Activated CD8-positive, alpha-beta memory T cell treated with anti-CD3 and anti-CD28 coated beads for 24 hours (primary cell): ENCODE measurements at places on chromosomes 12 and 14.
A peak's percentile ranks its signal among the peaks of the same experiment; 100 is the strongest.

DNA sequence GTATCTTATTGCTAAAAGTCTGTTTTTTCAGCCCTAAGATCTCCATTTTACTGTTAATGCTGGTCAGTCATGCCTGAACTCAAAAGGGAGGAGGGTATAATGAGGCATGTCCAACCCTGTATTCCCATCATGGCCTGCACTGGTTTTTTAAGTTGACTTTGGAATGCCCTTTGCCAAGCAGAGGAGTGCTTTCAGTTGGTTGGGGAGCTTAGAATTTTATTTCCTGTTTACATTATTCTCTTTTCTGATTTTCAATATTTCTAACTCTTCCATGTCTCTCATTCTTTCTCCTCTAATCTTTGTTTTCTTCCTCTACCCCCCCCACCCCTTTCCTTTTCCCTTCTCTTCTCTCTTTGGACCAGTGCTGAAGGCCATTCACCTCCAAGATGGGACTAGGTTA, 4.9 kb upstream of the DHRS2 start:
- no peak for DNase-seq

GRCh38 chr12:94561943-94562411, 88.4 kb downstream of the TMCC3 start:
- DNase-seq, result no peak

DNA sequence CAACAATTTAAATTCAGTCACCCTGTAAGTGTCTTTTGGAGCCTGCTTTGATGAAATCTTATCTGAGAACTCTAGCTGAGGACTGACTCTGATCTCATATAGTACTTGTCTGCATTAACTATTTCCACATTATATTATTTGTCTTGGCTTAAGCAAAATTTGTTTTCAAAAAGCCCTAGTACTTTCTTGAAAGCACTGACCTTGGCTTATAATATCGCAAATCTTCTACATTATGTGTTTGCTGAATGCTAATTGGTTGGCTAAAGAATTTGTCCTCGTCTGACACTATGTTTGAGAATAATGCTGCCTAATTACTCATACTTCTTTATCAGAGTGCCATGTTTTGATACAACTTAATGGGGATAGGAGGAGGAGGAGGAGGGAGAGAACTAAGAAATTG, 46.9 kb upstream of the FLRT2 start:
- DNase-seq, result no peak

GRCh38 chr14:101823066-101823465, 61.6 kb downstream of the PPP2R5C start:
- DNase-seq, result no peak

DNA sequence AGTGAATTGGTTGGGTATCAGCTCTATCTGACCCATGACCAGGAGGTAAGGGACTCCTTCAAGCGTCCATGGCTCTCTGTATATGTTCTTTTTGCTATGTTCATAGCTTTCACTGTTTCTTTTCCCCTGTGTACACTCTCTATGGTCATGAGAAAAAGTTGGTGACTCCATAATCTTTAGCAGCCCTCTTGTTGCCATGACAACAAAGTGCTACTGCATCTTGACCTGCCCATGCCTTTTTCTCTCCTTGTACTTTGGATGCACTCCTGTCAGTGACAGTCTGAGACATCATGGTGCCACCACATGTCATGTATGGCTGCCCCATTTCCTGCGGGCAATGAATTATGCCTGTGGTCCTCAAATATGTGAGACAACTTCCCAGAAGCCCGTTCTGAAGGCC, 280.2 kb downstream of the TMEM121 start:
- DNase-seq, result no peak

- peak; percentile 81 for DNase-seq
Observed at GRCh38 chr14:61388173-61388975, 67.0 kb downstream of the PRKCH start.

DNA sequence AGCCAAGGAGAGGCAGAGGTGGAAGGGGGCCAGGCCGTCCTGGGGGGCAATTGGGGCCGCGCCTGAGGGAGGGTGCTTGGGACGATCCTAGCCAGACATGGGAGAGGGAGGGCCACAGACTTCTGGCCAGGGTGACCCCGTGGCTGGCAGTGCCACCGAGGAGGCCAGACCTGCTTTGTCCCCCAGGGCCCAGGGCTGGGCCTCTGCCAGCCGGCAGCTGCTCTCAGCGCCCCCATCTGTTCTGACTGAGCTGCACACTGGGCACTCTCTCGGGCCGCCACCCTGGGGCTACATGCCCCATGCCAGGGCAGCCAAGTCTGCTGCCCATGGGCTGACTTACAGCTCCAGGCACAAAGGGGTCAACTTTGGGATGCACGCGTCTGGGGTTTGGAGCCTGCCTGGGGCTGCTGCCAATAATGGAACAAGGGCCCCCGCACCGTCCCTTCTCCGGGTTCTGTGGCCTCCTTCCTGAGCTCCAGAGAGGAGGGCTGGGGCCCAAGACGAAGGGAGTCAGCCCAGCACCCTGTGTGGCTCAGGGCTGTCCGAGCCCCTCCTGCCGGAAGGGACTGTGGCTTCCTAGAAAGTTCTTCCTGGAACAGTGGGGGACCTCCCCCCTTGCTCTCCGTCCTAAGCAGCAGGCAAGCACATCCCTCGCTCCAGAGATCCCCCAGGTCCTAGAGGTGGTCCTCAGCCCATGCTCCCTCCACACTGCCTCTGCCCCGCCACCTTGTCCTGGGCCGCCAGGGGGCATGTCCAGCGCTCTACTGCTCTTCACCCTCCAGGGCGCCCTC, 1.1 kb downstream of the ADSS1 start:
- DNase-seq, result no peak

- DNase-seq, result no peak
Observed at GRCh38 chr12:110039085-110039807, 9.1 kb downstream of the C12orf76 start.

DNA sequence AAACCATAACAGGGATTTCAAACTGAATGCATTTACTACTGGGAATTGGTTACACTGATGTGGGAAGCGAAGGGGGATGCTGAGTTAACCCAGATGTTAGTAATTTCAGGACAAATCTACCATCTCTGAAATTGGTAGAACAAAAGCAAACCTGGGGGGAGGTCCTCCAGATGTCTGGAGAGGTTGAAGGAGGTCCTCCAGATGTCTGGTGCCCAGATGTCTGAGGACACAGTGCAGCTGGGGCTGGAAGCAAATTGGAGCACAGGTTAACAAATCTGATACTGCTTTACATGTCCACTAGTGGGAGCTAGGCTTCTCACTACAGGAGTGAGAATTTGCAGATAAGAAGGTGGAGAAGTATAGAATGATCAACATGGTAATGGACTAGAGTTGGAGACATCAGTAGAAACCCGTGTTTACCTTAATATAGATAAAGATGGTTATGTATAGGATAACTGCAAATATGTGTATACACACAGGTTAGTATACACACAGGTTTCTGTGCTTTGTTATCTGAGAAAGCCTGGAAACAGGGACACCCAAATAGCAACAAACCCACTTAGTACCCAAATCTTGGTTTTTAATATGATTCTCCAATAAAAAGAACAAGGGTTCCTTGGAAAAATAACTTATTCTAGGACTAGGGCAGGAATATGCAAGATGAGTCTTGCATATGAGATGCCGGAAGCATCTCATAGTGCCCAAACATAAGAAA, 162.5 kb downstream of the C12orf50 start:
- DNase-seq, result no peak

DNA sequence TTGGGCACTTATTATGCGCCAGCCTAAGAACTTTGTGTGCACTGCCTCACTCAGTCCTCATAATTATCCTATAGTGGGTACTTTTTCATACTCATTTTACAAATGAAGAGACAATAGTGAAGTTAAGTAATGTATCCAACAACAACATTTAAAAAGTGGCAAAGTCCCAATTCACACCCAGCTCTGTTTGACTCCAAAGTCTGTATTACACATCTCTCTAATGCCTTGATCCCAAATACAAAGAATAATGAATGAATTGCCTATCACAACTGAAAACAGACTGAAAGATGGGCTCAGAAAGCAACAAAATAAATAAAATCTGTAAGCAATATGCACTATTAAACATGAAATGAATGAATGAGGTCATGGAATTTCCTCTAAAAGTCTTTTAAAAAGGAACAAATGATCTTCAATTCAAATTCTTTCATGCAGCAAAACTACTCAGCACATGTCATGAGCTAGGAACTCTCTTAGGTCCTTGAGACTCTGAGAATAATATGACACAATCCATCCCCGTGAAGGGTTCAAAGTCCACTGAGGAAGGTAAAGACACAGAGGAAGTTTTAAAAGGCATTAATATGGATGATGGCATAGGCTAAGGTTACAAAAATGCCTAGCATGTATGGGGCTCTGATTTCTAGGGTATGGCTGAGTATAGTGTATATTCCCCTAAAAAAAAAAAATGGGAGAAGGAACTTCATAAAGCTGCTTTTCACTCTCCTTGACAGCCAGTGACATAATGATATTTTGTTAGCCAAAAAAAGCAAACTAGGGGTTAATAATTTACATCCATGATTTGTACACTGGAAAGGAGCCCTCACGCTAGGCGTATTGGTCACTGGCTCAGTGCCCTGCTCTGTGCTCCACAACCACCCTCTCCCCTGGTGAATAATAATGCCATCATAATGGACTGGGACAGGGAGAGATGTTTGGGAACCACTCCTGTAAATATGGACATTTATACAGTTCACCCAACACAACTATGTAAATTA, 103.4 kb downstream of the SLC2A13 start:
- no peak for DNase-seq

- DNase-seq, result no peak
Observed at GRCh38 chr14:35032562-35032961, 13.5 kb upstream of the FAM177A1 start.

DNA sequence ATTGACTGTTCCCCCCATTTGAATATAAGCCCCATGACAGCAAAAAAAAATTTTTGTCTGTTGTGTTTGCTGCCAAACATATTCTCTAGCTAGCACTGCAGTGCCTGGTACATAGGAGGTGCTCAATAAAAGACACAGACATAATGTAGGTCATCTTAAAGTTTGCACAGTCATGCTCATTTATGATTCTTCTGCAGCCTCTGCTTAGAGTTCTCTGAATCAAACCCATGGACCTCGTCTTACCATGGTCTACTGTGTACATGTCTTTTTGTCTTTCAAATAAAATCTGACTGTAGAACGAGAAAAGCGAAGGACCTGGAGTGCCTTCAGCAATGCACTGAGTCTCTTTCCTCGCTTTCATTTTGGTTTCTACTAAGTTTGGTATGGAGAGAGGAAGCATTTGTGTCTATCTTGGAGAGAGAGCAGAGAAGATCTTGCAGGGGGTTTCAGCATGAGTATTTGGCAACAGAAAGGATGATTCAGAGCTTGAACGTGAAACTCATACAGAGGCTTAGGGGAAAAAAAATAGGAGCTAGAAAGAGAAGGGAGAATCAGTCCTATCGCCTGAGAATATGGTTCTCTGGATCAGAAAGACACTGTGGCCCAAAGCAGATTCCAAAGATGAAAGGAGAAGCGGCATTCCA, 38.8 kb upstream of the TMCC3 start:
- no peak for DNase-seq

- peak; percentile 48 for DNase-seq
Observed at GRCh38 chr14:100778526-100778882, 47.4 kb upstream of the MEG3 start.

GRCh38 chr14:36807727-36808126, 146.1 kb downstream of the PAX9 start:
- no peak for DNase-seq

GRCh38 chr12:6928022-6928702, 403 bp downstream of the ATN1 start:
- peak; percentile 64 for DNase-seq

GRCh38 chr14:62914025-62914424, 131.2 kb downstream of the KCNH5 start:
- DNase-seq, result no peak

DNA sequence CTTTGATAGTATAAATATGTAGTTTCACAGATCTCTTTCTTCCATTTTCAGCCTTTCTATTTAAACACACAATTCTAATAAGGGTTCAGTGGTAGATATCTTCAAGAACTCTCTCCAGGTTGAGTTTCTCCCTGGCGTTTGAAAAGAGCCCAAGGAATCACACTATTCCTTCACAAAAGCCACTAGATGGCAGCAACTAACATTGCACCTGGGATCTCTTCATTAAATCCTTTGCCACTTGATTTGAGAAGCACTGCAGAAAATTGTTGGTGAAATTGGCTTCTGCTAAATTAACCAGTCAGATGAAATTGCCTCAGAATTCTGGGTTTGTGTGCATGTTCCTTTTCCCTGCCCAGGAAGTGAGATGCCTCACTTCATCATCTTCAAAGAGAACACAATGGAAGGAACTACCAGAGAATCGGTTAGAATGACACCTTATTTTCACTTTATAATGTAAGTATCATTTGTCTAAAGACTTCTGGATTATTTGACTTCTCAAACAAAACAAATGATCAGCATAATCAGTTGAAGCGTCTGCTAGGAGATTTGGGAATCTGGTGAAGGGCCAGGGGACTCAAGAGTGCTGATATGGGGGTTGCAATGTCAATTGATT, 6.8 kb downstream of the CCDC198 start:
- no peak for DNase-seq

DNA sequence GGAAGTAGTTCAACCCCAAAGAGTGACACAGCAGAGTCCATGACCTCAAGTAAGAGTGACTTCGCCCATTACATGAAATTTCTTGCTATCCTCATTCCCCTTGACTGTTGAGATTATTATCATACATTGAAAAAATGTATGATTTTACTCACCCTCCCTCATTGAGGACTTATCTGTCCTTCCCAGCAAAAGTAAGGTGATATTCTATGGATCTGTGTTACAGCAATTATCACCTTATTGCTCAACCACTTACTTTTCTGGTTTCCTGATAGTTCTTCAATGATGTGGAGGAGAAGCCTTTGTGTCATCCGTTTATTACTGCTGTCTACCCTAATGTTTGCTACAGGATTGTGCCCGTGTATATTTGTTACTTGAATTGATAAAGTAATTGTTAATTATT, 306.2 kb downstream of the TRHDE start:
- no peak for DNase-seq

- DNase-seq, result no peak
Observed at GRCh38 chr12:118064608-118065007, 3.6 kb upstream of the WSB2 start.

- DNase-seq, result no peak
Observed at GRCh38 chr12:128661226-128661569, 162.6 kb downstream of the SLC15A4 start.

- no peak for DNase-seq
Observed at GRCh38 chr12:80099259-80099658, at the start of gene OTOGL. Gene OTOGL (plus strand): TSS chr12:80099537. CDS start chr12:80209432, 109,895 bp downstream.

DNA sequence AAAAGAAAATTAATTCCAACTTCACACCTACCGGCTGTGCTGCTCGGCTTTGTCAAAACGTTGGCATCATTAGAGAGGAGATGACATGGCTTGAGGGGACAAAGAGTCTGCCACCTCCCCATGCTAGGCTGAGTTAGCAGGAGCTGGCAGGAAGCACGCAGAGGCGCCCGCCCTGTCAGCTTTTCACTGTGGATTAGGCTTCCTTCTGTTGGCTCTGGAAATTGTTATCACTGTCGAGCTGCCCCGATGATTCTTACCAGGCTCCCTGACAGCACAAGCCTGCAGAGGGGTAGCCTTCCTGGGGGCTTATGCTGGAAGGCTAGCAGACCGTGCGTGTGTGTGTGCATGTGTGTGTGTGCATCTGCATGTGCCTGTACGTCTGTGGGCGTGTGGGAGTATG, 490.9 kb upstream of the TBX3 start:
- no peak for DNase-seq

- no peak for DNase-seq
Observed at GRCh38 chr12:28855761-28856310, 293.2 kb upstream of the FAR2 start.
